ENCODE measurements at places on chromosomes 12 and 14.
A peak's percentile ranks its signal among the peaks of the same experiment; 100 is the strongest.

DNA sequence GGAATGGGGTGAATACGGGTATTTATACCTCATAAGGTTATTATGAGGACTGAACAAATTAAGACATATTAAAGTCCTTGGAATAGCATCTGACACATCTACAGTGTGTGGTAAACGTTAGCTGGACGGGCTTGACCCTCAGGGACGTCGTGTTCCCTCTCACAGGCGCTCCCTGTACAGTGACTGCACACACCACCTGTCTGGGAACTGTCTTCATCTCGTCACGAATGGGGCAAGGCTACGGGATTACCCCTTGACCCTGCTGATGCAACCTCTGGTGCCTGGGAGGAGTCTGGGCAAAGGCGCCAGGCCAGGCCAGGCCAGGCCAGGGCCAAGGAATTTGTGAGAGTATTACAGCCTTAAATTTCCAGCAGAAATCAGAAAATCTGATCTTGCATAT lies 191.1 kb downstream of the CALM1 start:
- DNase-seq: no peak

- no peak for DNase-seq
Observed at GRCh38 chr12:80135624-80136023, 36.3 kb downstream of the OTOGL start.

DNA sequence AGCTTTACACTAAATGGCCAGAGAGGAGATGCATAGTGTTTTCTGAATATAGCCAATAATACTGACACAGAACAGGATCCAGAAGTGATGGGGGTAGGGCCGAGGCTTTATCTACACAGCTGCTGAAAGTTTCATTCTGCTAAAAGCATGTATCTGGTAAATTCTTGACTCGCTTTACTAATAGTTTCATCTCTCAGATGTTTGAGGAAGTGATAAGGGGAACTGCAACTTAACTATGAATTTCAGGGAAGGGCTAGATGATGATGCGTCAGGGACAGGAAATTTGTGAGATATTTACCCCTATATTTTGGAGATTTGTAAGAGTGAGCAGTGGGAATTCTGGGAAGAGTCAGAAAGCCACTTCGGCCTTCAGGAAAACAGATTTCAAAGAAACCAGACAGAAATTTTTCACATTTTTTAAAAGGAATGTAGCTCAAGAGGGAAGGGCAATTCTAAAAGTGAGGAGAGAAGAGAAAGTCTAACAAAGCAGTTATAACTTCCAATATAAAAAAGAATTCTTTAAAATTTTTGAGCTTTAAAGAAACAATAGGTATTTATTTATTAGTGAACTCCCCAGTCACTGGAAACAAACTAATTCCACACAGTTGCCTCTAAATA lies 243.1 kb downstream of the BCAT1 start:
- DNase-seq: peak; percentile 63

DNA sequence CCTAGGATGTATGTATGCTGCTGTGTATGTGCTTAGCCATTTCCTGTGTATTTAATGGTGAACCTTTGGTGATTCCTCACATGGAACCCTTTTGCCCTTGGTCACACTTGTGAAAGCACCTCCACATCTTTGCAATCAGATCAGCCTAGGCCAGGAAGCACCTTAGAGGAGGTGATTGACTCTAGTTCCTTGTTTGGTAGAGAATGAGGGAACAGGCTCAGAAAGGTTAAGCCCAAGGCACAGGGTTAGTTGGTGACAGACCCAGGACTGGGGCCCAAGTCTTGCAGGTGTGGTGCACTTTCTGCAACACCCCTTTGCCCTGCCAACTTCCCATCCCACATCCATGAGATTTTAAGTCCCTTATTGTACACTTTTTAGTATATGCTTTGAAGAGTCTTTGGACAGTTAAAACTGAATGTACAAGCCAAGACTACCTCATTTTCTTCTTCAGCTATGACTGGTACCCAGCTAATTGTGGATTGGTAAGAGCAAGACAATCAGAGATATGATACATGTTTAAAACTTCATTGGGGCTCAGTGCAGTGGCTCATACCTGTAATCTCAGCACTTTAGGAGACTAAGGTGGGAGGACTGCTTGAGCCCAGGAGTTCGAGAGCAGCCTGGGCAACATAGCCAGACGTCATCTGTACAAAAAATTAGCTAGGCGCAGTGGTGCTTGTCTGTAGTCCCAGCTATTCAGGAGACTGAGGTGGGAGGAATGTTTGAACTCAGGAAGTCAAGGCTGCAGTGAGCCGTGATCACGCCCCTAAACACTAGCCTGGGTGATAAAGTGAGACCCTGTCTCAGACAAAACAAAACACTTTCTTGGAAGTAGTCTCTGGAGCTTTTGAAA lies 71.1 kb downstream of the RASSF3 start:
- DNase-seq: peak; percentile 76

DNA sequence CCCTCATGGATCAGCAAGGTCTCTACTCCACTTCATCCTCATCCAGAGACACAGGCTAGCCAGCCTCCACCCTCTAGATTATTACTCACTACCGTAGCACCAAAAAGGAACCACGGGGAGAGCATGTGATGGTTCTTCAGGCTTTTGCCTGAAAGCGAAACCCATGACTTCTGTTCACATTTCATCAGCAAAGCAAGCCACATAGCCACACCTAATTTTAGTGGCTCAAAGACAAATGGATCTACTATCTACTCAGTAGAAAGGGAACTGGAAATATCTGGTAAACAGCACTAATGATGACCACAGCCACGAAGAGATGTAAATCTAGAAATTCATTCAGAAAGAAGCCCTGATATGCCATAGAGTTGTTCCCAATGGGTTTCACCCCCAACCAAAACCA lies 51.4 kb downstream of the VCPKMT start:
- DNase-seq: peak; percentile 95

- no peak for DNase-seq
Observed at GRCh38 chr14:55583942-55584468, 4.0 kb downstream of the KTN1 start.

DNA sequence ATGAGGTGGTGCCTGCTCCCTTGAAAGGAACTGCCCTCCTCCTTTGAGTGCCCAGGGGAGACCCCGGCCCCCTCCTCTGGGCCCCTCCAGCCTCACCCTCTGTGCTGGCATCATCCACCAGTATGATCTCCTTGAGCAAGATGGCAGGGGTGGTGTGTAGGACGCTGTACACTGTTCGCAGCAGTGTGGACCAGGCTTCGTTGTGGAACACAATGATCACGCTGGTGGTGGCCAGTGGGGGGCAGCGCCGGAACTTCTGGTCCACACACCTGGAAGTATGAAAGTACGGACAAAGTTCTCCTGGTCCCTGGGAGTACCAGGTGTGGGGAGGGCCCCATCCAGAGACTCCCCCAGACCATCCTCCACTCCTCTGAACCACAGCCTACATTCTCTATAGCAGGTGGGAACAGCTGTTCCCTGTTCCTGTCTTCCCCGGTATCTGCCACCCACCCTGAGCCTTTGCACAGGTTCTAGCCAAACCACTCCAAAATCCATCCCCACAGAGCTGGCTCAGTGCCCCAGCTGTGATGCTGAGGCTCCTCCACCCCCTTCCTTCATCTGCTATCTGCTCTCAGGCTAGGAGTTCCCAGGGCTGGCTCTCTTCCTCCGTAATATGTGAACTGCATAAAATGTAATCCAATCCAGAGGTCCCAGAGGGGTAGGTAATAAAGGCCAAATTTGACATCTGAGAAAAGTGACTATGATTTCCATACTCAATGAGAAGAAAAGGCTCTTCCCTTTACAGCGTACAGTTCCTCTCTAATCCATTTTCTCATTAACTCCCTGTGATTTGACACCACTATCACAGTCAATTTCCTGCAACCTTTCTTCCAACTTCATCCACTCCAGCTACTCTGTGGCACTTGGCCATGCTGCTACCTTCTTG lies 13.9 kb downstream of the GALNT6 start:
- no peak for DNase-seq

- no peak for DNase-seq
Observed at GRCh38 chr12:53070877-53071492, 8.2 kb downstream of the SPRYD3 start.

GRCh38 chr12:41512497-41512896 lies 324.4 kb downstream of the PDZRN4 start:
- no peak for DNase-seq

DNA sequence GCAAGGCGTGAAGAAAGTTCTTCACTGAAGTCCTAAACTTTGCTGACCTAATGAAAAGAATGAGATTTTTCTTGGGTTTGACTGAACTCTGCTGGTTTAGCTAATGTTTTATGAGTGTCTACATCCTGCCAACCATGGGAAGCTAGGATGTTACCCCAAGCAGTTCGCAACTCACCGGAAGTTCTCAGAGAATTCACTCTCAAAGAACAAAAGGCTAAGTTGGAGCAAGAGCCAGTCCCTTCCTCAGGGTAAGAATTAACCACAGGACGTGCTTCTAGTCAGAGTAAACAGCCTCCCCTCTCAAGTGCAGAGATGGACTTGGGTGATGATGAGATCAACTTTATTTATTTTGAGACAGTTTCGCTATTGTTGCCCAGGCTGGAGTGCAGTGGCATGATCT lies 37.3 kb downstream of the TCHP start:
- no peak for DNase-seq

DNA sequence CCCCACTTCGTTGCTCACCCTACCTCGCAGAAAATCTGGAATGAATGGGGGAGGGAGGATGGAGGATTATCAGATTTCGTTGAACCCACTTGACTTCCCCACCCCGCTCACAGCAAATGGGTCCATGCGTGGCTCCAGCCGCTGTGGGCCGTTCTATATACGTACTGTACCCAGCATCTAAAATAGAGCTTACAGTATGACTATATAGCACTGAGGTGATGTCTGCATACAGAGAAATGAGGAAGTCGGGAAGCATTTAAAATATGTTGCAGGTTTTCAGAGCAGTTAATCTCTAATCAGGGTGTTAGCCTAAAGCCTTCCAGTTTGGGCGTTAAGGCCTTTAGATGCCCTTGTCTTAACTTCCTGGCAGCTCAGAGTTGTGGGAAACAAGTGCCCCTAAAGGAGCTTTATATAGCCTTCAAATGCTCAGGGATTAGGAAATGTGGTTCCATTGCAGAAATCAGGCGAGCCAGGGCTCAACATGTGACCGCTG lies 1.4 kb downstream of the BICDL1 start:
- DNase-seq: peak; percentile 40

- no peak for DNase-seq
Observed at GRCh38 chr14:35333264-35333730, 41.1 kb downstream of the PSMA6 start.

- DNase-seq: no peak
Observed at GRCh38 chr12:69851976-69852375, 26.9 kb downstream of the MYRFL start.

GRCh38 chr12:132043216-132043615 lies 93.5 kb downstream of the EP400 start:
- no peak for DNase-seq

DNA sequence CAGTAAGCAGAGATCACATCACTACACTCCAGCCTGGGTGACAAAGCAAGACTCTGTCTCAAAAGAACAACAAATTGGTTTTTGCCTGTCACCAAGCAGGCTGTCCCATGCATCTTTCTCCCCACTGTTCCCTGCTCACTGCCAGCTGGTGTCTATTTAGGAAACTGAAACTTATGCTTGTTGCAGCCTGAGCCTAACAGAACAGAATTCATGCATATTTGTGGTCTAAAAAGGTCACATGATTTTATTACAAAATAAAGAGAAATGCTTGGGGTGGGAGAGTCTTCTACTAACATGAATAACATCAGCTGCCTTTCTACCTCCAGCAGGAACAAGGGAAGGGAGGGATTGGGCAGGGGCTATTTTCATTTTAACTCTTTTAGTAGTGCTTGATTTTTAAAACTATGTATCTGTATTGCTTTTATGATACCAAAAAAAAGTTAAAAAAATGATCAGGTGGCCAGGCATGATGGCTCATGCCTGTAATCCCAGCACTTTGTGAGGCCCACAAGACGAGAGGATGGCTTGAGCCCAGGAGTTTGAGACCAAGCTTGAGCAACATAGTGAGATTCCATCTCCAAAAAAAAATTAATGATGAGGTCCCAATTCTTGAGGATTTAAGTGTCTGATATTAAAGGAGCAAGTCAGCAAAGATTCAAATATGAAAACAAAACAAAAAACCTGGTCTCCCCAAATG lies 923 bp downstream of the STAT2 start:
- DNase-seq: peak; percentile 33

DNA sequence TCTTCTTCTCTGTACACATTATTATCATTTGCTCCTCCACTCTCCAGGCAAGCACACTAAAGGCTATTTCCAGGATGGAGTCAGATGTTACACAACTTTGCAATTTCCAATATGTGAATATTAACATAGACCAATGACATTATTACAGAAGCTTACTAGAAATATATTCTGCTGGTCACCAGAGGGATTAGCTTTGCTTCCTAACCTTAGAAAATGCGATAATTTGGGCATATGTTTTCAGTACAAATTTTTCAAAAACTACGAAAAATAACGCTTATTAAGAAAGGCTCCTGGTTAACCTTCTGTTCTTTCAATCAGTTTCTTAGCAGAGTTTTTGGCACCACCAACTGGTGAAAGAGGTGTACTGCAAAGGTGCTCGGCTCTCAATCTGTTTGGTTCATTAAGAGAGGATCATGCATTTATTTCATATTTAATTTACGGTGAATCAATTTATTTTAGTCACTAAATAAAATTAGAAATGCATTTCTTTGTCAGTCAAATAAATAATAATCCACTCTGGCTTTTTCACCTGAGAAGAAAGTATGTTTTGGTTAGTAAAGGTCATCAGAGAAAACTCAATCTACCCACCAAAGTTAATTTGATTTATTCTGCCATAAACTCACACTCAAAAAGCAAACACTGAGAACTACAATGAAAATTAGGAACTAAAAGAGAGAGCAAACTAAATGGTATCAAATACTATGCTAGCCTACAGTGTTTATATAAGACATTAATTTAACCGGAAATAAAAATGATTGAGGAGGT lies 39.2 kb downstream of the EFCAB11 start:
- peak; percentile 64 for DNase-seq

GRCh38 chr14:91313852-91314251 lies 69.3 kb upstream of the GPR68 start:
- no peak for DNase-seq

DNA sequence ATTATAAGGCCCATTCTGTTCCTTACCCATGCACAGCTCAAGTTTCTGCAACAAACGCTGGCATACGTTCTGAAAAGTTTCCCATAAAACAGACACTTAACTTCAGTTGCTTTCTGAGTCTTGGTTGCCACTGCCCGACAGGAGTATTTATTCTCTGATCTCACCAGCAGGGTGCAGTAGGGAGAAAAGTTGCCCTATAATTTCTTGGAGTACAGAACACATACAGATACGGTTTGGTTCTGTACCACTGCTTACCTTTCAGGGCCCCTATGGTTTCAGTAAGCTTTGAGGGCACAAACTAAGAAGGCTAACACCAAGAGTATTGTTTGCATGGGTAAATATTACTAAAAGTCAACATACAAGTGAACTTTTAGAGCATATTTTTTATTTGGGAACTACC lies 77.9 kb downstream of the SPATA7 start:
- peak; percentile 48 for DNase-seq

DNA sequence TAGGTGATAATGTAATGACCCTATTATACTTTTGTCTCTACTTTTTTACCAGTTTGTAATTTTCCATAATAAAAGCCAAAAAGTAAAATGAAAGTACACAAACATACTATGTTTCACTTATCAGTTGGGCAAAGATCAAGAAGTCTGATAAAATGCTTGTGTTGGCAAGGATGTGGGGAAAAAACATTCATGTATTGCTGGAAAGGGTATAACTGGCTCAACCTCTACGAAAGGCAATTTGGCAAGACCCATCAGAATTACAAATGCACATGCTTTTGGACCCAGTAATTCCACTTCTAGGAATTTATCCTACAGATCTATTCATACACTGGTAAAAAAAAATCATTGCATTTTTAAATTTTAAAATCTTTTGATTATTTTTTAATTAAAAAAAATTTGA lies 68.0 kb downstream of the SPTB start:
- no peak for DNase-seq

GRCh38 chr12:122672515-122672914 lies 30.6 kb downstream of the HCAR2 start:
- no peak for DNase-seq
